ENCODE measurements at places on chromosomes 12 and 14. TPM values are rescaled to one million over a fixed set of nuclear protein-coding genes. Genes with fewer than 3 reads are reported as not detected.

Gene SART3
- 103 TPM for total RNA-seq

Gene SLC7A7
- 6.3 TPM for total RNA-seq

DNA sequence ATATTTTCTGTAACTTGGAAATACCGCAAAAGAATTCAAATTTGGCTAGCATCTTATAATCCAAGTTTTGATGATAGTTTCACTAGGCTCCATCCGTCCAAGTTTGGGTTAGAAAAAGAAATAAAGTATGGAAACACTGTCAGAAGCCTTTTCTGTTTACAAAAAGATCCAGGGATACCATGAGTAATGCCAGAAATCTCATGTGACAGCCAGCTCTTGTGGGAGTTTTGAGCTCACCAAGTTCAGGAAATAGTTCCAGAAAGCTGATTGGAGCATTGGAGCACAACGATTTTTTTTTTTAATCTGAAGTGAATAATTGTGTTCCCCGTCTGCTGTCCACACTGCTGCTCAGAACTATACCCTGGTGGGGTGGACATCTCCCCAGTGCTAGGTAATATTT, 229.7 kb upstream of the NPAS3 start:
- no peak overlapping the region for H3K4me3 ChIP-seq
- H3K27ac ChIP-seq, result no peak overlapping the region
- no peaks in the 10 kb centered on the region for H3K4me1 ChIP-seq
- H3K27me3 ChIP-seq, result no peaks in the 10 kb centered on the region

GRCh38 chr12:55726971-55727370, 1.8 kb downstream of the CD63 start:
- no peaks in the 10 kb centered on the region for H3K27me3 ChIP-seq
- no peak for DNase-seq
- peaks cover 17% of the 10 kb centered on the region for H3K36me3 ChIP-seq
- peak overlapping the region; percentile 86 for H3K4me3 ChIP-seq

- no peaks in the 10 kb centered on the region for H3K27me3 ChIP-seq
- H3K27ac ChIP-seq, result no peak overlapping the region
- no peak overlapping the region for H3K4me3 ChIP-seq
- H3K4me1 ChIP-seq, result no peaks in the 10 kb centered on the region
- DNase-seq, result no peak
Observed at GRCh38 chr14:59986556-59987059, 66.7 kb downstream of the LRRC9 start.

DNA sequence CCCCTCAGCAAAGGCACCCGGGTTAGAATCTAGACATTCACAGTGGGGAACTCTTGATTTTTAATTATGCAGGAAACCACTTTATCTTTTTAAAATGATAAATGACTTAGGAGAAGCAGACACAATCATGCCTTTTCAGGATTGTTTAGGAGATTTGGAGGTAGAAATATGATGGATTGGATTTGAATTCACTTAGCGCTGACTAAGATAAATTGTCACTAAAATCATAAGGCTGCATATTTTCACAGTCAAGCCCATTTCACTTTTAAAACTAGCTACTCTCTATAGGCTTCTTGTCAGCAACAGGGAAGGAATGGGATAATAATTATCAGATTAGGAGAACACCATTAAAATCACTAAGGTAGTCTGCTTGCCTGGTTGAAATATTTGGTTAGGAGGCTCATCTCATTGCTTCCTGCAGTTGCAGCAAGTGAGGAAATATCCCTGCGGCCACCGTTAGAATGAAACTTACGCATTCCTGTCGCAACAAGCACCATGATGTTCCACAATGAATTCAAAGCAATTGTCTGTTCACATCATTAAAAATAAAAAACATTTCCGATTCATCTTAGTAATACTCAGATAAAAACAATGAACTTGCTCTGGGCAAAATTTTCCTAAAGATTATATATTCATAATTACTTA, 31.9 kb downstream of the DACT1 start:
- H3K4me3 ChIP-seq, result no peak overlapping the region
- no peaks in the 10 kb centered on the region for H3K36me3 ChIP-seq
- H3K27ac ChIP-seq, result no peak overlapping the region
- no peaks in the 10 kb centered on the region for H3K4me1 ChIP-seq
- no peaks in the 10 kb centered on the region for H3K27me3 ChIP-seq

- H3K4me1 ChIP-seq, result peaks cover 16% of the 10 kb centered on the region
- H3K4me3 ChIP-seq, result no peak overlapping the region
- peaks cover 21% of the 10 kb centered on the region for H3K27me3 ChIP-seq
- no peak overlapping the region for H3K27ac ChIP-seq
- H3K36me3 ChIP-seq, result no peaks in the 10 kb centered on the region
Observed at GRCh38 chr12:115511986-115512711, 765.3 kb downstream of the MED13L start.

DNA sequence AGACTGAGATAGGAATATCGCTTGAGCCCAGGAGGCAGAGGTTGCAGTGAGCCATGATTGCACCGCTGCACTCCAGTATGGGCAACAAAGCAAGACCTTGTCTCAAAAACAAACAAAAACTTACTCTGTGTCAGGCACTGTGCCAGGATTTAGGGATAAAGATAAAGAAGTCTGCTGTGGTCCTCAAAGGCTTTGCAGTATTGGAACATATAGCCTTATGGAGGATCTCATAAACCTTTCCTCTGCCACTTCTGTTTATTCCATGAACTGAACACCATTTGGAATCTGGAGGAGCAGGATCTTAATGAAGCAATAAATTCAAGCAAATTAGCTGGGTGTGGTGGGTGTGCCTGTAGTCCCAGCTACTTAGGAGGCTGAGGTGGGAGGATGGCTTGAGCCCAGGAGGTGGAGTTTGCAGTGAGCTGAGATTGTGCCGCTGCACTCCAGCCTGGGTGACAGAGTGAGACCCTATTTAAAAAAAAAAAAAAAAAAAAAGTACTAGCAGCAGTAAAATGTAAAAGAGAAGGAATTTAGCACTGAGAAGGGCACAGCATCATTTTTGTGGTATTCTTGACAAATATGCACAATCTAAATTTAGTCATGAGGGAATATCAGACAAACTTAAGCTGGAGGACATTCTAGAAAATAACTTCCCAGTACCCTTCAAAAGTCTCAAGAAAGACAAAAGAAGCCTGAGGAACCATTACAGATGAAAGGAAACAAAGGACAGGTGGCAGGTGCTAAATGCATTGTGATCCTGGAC, 27.1 kb downstream of the BMAL2 start:
- H3K27me3 ChIP-seq, result no peaks in the 10 kb centered on the region
- 0 out of 2 replicates have a peak, but pooled peaks cover 2% of the 10 kb centered on the region for H3K4me1 ChIP-seq
- no peaks in the 10 kb centered on the region for H3K36me3 ChIP-seq
- H3K27ac ChIP-seq, result no peak overlapping the region
- no peak for DNase-seq

DNA sequence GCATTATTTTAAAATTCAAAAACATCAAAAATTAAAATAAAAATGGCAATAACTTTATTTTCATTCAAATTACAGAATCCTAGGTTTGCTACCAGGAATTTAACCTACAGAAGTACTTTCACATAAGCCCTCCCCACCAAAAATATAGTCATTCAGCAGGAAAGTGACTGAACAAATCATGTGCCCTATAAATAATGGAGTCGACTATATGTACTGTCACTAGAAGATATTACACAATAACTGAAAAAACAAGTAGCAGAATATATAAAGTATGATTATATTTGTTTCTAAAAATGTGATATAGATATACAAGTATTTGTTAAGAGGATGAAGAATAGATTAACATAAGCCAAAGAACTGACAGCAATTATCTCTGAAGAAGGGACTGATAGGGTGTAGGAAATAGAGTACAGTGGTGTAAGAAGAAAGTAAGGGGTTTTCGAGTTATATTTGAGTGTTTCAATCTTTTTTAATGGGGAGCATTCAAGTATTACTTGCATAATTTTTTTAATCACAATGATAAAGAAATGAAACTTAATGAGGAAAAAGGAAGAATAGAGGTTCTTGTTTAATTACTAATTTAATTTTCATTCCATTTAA, 7.9 kb downstream of the C2CD5 start:
- H3K4me1 ChIP-seq, result no peaks in the 10 kb centered on the region
- 0 out of 2 replicates have a peak, but pooled peaks cover 6% of the 10 kb centered on the region for H3K36me3 ChIP-seq
- no peak overlapping the region for H3K27ac ChIP-seq
- H3K4me3 ChIP-seq, result no peak overlapping the region
- no peaks in the 10 kb centered on the region for H3K27me3 ChIP-seq
- DNase-seq, result no peak

DNA sequence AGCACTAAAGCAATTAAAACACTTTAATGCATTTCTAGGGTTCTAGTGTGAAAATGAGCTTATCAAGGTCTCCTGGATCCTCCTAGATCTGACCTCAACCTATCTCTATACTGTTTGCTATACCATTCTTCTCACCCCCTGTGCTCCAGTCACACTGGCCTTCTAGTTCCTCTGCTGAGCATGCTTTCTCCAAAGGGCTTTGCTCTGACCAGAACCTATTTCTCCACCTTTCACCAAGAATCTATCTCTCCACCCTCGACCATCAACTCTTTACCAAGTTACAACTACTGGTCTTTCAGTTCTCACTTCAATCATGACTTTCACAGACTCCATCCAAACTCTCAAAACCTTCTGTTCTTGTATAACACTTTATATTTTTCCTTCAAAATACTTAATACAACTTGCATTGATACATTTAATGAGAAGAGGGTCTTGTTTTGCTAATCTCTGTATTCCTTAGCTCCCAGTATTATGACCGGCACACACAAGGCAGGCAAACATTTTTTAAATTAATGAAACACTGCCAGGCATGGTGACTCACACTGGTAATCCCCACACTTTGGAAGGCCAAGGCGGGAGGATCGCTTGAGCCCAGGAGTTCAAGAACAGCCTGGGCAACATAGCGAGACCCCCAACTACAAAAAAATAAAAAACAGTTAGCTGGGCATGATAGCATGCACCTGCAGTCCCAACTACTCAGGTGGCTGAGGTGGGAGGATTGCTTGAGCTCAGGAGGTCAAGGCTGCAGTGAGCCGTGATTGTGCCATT, 22.8 kb downstream of the PPP1R12A start:
- no peak overlapping the region for H3K27ac ChIP-seq
- H3K36me3 ChIP-seq, result no peaks in the 10 kb centered on the region
- no peaks in the 10 kb centered on the region for H3K4me1 ChIP-seq
- no peak for DNase-seq
- no peaks in the 10 kb centered on the region for H3K27me3 ChIP-seq

GRCh38 chr12:121916719-121917118, 1.7 kb upstream of the CFAP251 start:
- no peak for DNase-seq
- no peaks in the 10 kb centered on the region for H3K27me3 ChIP-seq
- peaks cover 4% of the 10 kb centered on the region for H3K4me1 ChIP-seq
- no peaks in the 10 kb centered on the region for H3K36me3 ChIP-seq
- no peak overlapping the region for H3K4me3 ChIP-seq

GRCh38 chr12:132640936-132641335, 22.4 kb downstream of the P2RX2 start:
- H3K4me1 ChIP-seq, result no peaks in the 10 kb centered on the region
- no peaks in the 10 kb centered on the region for H3K27me3 ChIP-seq
- H3K4me3 ChIP-seq, result no peak overlapping the region
- peaks cover 69% of the 10 kb centered on the region for H3K36me3 ChIP-seq
- no peak overlapping the region for H3K27ac ChIP-seq
